ENCODE measurements at places on chromosomes 13 and 19.
A peak's percentile ranks its signal among the peaks of the same experiment; 100 is the strongest.

- H3K4me1 ChIP-seq = no peaks in the 10 kb centered on the region
- peaks cover 45% of the 10 kb centered on the region for H3K27me3 ChIP-seq
- DNase-seq = no peak
- no peaks in the 10 kb centered on the region for H3K36me3 ChIP-seq
- H3K4me3 ChIP-seq = no peak overlapping the region
- H3K27ac ChIP-seq = no peak overlapping the region
Observed at GRCh38 chr19:12834976-12835757, 788 bp upstream of the RTBDN start.

- no peak overlapping the region for H3K27ac ChIP-seq
- DNase-seq = no peak
- H3K27me3 ChIP-seq = no peaks in the 10 kb centered on the region
- H3K4me1 ChIP-seq = no peaks in the 10 kb centered on the region
- no peaks in the 10 kb centered on the region for H3K36me3 ChIP-seq
Observed at GRCh38 chr13:29428310-29429181, 166.9 kb downstream of the SLC7A1 start.

DNA sequence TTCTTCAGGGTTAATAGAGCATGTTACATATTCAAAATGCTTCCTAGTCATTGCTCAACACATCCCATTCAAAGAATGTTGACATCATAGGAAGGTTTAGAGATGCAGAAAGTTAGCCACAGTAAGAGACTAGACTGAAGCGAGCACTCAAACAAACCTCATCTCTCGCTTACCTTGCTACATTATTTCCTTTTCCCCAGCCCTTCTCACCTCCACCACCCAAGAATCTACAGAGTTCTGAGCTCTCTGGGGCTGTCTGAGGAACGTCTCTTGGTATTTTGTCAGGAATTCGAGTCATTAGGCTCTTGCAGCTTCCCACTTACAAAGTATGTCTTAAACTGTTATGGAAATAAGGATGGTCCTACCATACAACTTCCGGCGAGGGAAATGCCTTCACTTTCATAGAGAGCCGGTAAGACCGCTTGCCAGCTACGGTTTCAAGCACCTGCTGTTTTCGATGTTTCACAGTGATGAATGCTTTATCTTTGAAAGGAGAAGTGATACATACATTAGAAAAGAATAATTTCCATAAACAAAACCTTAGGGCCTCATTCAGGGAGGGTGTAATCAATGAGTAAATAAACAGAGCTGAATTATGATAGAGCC, 65.1 kb downstream of the FLT1 start:
- no peak overlapping the region for H3K4me3 ChIP-seq
- no peak for DNase-seq
- no peaks in the 10 kb centered on the region for H3K4me1 ChIP-seq
- H3K36me3 ChIP-seq = no peaks in the 10 kb centered on the region

GRCh38 chr13:58960888-58961287, 1202.8 kb downstream of the DIAPH3 start:
- H3K4me3 ChIP-seq = no peak overlapping the region
- no peaks in the 10 kb centered on the region for H3K27me3 ChIP-seq

- H3K4me3 ChIP-seq = no peak overlapping the region
- peak; percentile 31 for DNase-seq
- no peak overlapping the region for H3K27ac ChIP-seq
- peaks cover 21% of the 10 kb centered on the region for H3K36me3 ChIP-seq
- H3K27me3 ChIP-seq = no peaks in the 10 kb centered on the region
Observed at GRCh38 chr19:12953138-12953798, 3.8 kb downstream of the GADD45GIP1 start.
